BE2C (cell line): ENCODE measurements at places on chromosomes 7 and 10.

- DNase-seq, result no peak
Measured at GRCh38 chr7:50751146-50751545, 31.6 kb downstream of the GRB10 start.

DNA sequence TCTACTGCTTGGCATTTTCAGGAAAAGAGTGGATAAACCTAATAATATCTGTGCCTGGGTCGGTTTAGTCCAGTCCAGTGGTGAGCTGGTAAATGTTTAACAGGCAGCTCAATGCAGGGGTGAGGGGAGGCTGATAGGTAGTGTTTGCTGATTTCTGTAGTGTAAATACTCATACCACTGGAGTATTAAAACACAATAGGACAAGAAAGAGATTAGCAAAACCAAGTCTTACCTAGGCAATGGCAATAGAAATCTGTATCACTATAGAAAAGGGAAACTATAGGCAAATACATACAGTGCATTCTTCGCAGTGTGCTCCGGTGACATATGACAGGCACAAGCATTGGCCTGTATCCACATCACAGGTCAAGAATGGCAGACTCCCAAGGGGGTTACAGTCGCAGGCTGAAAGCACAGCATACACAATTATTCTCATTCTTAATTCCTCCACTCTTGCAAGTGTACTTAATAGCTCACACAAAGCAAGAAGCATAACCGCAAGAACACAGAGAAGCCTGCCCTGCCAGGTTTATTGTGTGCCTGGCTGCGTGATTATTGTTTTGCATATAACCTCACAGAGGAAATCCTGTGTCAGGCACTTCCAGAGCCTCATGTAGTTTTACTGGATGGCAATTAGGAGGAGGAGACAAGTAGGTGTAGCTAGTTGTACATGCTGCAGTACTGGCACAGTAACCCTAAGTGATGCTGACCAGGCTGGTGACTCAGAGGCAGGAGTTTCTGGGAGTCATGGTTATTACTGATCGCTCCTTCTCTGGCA, 35.0 kb downstream of the LAMB4 start:
- peak; percentile 58 for DNase-seq

DNA sequence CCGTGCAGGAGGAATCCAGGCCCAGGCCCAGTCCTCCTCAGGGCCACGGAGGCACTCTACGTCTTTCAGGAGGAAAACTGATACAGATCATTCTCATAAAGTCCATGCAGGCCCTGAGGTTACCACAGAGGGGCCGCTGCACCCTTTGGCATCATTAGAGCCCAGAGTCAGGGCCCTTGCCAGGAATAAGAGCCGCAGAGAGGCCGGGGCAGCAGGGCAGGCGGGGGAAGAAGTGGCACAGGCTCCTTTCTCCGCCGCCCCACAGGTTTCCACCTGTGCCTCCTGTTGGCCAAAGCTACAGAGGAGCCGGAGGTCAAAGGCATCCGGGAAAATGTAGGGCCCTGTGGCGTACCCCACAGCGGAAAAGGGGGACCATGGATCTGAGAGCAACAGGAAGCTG, 366.6 kb upstream of the SHH start:
- no peak for DNase-seq

GRCh38 chr7:8204339-8205030, 57.5 kb downstream of the ICA1 start:
- no peak for DNase-seq

GRCh38 chr7:105987046-105987445, 24.0 kb downstream of the CDHR3 start:
- DNase-seq, result no peak

GRCh38 chr7:66952343-66953043, 31.5 kb downstream of the TMEM248 start:
- no peak for DNase-seq
